Activated gamma-delta T cell (primary cell): ENCODE measurements at places on chromosomes 6 and 20.

GRCh38 chr6:7088076-7088742 is 19.6 kb upstream of the RREB1 start:
- DNase-seq, result no peak

GRCh38 chr6:1039191-1039590 is 272.7 kb upstream of the FOXQ1 start:
- DNase-seq, result no peak

- no peak for DNase-seq
Observed at GRCh38 chr20:22307409-22307808, 277.0 kb downstream of the FOXA2 start.

GRCh38 chr20:57326667-57327455 is 2.7 kb upstream of the SPO11 start:
- no peak for DNase-seq

GRCh38 chr6:29834564-29835436 is 7.2 kb downstream of the HLA-G start:
- no peak for DNase-seq

GRCh38 chr6:5403076-5403475 is 141.8 kb downstream of the FARS2 start:
- DNase-seq, result no peak

GRCh38 chr20:1330075-1330830 is 1.3 kb upstream of the SDCBP2 start:
- DNase-seq, result no peak

- DNase-seq, result no peak
Observed at GRCh38 chr6:73024598-73024997, 200.7 kb downstream of the KHDC1L start.

DNA sequence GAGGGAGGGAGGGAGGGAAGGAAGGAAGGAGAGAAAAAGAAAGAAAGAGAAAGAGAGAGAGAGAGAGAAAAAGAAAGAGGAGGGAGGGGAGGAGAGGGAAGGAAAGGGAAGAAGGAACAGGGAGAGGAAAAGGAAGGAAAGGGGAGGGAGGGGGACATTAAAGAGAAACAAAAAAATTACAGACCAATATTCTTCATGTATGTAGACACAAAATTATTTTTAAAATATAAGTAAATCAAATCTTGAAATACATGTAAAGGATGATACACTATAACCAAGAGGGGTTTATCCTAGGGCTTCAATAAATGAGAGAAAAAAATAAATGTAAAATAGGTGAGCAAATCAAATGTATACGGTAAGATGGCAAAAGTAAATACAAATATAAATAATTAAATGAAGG is 71.2 kb upstream of the TMEM244 start:
- DNase-seq, result no peak

GRCh38 chr6:4928426-4928825 is 75.4 kb downstream of the RPP40 start:
- no peak for DNase-seq

DNA sequence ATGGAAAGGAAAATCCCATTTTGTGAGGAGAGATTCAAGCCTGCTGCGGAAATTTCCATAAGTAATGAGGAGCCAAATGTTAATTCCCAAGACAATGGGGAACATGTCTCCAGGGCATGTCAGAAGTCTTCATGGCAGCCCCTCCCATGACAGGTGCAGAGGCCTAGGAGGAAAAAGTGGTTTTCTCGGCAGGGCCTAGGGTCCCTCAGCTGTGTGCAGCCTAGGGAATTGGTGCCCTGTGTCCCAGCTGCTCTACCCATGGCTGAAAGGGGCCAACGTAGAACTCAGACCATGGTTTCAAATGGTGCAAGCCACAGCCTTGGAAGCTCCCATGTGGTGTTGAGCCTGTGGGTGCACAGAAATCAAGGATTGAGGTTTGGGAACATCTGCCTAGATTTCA is 269.9 kb downstream of the TBC1D32 start:
- DNase-seq, result no peak

GRCh38 chr20:36526521-36527011 is 14.8 kb upstream of the MYL9 start:
- no peak for DNase-seq

GRCh38 chr20:43691928-43692524 is 25.1 kb downstream of the MYBL2 start:
- DNase-seq, result no peak

GRCh38 chr6:111238464-111239119 is 151.3 kb downstream of the SLC16A10 start:
- no peak for DNase-seq

DNA sequence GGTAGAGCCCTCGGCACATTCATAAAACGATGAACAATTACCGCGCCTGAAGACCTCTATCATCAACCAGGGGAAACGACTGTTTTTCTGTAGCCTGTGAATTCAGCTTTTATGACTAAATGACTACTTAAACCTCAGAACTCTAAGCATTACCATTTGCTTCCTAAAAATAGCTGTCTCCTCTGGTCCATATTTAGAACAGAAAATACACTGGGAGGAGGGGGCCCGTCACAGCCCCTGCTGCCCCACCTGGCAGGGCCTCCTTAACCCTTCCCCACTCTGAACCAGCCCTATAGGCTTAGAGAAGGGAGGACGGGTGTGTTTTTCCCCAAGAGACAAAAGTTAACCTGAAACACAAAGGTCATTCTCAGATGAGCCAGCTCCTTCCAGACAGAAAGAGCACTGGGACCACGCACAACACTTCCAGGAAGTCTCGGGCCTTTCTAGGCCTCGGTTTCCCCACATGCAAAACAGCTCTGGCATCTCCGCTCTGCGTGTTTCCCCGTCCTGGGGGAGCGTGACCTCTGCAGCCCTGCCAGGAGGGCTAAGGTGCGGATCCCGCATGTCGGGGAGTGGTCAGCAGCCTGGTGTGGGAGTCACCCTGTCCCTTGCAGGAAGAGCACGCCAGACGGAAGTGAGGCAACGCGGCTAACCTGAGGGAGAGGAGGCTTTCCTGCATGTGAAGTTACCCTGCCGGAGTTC is 193.9 kb downstream of the DLL1 start:
- DNase-seq, result no peak

DNA sequence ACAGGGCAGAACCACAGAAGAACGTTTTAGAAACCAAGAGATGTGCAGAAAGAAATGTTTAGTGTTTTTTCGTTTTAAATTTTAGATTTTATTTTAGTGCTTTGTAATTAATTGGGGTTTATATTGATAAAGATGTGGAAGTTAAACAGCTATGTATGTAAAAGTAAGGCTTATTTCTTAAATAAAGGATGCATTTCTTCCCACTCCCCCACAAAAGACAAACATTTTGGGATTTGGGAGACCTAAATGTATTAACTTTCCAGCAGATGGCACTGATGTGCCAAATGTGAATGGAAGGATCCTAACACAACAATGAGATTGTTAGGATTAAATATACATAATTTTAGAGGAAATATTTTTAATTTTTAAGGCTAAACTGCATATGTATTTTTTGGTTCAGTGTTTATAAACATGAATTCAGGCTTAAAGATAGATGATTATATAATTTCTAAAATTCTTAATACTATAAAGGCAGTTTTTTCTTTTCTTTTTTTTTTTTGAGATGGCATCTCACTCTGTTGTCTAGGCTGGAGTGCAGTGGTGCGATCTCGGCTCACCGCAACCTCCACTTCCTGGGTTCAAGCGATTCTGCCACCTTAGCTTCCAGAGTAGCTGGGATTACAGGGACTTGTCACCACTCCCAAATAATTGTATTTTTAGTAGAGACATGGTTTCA is 12.0 kb downstream of the PFDN4 start:
- no peak for DNase-seq

- DNase-seq, result no peak
Observed at GRCh38 chr6:22146678-22146930, 150.2 kb downstream of the PRL start.

DNA sequence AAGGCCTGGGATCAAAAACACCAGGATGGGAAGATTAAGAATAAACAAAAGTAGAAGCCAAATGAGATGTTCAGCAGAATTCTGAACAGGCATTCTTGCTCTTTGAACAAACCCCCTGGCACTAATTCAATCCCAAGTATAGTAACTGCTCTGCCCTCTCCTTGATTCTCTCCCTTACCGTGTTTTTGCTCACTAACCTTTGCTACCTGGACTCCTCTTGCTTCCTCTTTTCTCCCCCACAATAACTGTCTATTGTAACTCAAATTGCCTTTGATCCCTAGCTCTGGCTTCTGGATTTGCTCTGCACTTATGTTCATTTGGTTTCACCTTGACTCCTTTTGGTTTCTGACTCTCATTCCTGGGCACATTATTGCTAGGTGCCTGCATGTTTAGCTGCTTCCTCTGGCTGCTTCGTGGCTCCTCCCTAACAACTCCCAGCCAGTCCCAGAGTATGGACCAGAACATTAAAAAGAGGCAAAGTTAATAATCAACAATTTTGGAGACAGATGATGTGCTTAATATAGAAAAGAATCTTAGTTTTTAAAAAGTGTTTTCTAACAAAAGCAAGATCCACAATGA is 65.4 kb upstream of the PHIP start:
- no peak for DNase-seq

DNA sequence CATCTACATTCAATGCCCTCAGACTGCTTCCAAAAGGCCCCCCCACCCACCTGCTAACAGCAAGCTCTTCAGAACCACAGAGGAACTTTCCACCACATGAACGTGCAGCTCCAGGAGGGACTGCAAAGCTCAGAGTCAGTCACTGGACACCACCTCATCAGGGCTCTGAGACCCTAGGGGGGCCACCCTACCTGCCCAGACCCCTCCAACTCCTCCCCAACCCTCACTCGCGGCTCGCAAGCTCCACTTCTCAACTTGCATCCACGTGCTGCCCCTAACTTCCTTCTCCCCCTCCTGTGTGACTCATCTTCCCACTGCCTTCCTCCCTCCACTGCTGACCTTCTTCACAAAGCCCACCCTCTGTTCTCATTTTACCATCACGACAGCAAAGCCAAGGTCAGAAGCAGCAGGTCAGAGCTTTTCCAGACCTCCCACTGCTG is 6.5 kb downstream of the MBOAT1 start:
- DNase-seq, result no peak

GRCh38 chr20:23078351-23079015 is 7.6 kb downstream of the CD93 start:
- no peak for DNase-seq

DNA sequence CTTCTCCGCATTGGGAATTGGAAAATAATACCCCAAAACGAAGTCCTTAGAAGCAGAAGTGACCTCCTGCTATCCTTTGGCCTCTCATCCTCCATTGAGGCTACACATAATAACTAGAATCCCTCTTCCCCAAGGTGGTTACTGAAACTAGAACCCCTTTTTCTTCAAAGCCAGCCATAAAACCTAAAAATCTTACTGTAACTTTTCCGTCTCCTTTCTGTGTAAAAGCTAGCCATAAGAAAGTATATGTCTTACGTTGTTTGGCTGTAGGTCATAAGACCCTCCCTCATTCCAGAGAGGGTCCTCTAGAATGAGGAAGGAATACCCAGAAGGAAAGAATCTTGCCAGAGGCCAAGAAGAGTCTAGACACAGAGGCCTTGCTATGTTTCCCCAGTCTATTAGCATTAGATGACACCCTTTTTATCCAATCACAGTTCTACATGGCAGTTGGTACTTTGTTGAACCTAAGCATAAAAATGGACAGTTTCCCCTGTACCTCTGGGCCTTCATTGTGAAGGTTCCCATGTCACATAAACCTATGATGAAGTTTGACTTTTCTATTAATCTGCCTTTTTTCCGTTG is 133.9 kb upstream of the BTN3A2 start:
- no peak for DNase-seq

GRCh38 chr6:75171986-75172385 is 33.9 kb downstream of the COL12A1 start:
- DNase-seq, result no peak

- DNase-seq, result no peak
Observed at GRCh38 chr6:37637562-37638413, 59.9 kb downstream of the MDGA1 start.

DNA sequence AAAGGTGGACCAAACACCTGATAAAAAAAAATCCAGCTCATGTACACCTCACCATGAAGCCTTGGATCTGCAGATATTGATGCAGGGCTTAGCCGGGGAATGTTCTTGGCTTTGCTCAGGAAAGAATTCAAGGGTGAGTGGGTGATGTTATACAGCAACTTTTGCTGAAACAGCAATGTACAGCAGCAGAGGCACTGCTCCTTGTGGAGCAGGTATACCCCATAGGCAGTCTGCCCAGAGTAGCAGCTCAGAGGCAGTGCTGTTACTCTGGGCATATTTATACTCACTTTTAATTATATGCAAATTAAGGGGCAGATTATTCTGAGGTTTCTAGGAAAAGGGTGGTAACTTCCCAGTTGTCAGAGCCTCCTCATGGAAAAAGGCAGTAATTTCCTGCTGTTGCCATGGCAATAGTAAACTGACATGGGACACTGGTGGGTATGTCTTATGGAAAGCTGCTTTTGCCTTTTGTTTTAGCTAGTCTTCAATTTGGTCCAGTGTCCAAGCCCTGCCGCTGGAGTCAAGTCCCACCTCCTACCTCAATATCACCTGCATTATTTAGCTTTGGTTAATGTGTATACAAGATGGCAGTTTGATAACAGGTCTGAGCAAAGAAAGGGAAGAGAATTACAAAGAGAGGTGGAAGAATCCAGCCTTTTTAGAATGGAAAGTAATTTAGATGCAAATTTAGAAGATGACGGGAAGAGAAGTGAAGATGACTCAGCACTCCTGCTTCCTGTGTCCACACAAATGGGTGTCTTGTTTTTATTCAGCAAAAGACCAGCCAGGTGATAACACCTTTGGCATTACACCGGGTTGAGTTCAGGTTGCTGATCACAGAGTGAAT is 110.1 kb upstream of the JAG1 start:
- DNase-seq, result no peak

GRCh38 chr20:44491635-44492395 is 16.1 kb downstream of the TTPAL start:
- no peak for DNase-seq
